Mucosa of gallbladder (tissue), 1 donor: ENCODE measurements at places on chromosomes 6 and 20. TPM values are rescaled to one million over a fixed set of nuclear protein-coding genes. Genes with fewer than 3 reads are reported as not detected.

UBE3D gene
- 3.6 TPM for total RNA-seq

TNF gene
- total RNA-seq: 6.6 TPM

PLCB1 gene
- 19.0 TPM for total RNA-seq

AGER gene
- total RNA-seq: 11.8 TPM

KIAA0408 gene
- 6.8 TPM for total RNA-seq

NOX3 gene
- total RNA-seq: not detected

SNAP25 gene
- total RNA-seq: 4.3 TPM

TBXT gene
- total RNA-seq: not detected

NOTCH4 gene
- total RNA-seq: 14.9 TPM

WRNIP1 gene
- 47.4 TPM for total RNA-seq

SDHAF4 gene
- total RNA-seq: 9.5 TPM

POFUT1 gene
- total RNA-seq: 35.4 TPM

HTR1E gene
- total RNA-seq: 0.17 TPM

OVOL2 gene
- 11.1 TPM for total RNA-seq

OGFR gene
- 50.8 TPM for total RNA-seq

PCMT1 gene
- 50.9 TPM for total RNA-seq

OR12D3 gene
- total RNA-seq: not detected

NRN1 gene
- 6.4 TPM for total RNA-seq

LKAAEAR1 gene
- not detected for total RNA-seq

FOXS1 gene
- 1.6 TPM for total RNA-seq

SAMD3 gene
- 2.2 TPM for total RNA-seq
